Skin of body (tissue), 3 donors: ENCODE measurements at places on chromosomes 4 and X.

DNA sequence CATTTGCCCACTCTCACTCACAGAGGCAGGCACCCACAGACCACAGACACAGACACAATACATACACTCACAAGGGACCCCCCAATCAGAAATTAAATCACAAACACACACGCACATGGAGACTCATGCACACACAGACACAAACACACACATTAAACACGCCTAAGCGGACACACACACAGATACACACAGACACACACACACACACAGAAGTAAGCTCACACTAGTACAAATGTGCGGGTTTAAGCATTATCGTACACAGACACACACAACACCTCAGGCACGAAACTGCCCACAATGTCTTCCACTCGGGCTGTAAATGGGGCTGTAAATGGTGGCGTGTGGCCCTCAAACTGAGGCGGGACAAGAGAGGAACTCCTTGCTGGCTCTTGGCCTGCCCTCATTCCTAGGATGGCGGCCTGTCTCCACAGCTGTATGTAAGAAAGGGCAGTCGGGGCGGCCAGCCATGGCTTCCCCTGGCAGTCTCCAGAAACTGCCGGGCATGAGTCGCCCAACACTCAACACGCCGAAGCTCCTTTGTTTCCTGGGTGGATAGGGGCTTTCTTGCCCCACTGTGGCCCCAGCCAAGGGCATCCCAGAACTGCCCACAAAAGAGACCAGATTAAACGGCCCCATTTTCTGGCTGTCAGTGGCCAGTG is 53.9 kb downstream of the NBDY start:
- DNase-seq, result no peak

- DNase-seq, result peak; percentile 93
Observed at GRCh38 chr4:123616951-123617461, 220.4 kb downstream of the SPRY1 start.

- DNase-seq, result no peak
Observed at GRCh38 chr4:111234939-111235338, 612.1 kb upstream of the PITX2 start.

GRCh38 chr4:166989886-166990285 is 244.4 kb downstream of the SPOCK3 start:
- DNase-seq, result no peak

DNA sequence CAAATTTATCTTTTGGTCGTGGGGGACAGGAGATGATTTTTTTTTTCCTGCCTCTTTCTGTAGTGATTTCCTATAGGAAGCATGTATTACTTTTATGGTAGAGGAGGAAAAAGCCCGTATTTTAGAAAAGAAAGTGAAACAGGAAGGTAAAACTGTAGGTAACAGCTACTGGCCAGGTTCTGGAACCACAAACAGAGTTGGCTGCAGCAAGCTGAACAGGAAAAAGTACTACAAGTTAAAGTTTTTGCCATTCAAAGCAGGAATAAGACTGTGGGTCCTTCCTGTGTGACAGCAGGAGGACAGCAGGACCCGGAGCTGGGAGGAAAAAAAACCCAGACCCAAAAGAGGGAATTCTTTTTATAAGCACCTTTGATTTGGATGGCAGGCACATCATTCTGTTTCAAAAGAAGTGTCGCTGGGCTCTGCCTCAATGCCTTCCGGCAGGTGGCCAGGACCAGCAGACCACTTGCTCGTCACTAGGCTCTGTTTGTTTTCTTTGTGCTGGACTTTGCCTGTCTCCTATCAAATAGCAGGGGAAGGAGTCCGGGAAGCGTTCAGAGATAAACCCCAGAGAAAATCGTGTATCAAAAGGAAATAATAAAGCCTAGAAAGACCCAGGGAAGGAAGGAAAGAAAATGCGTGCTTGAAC is 277.9 kb downstream of the ADGRA3 start:
- no peak for DNase-seq
